ENCODE measurements at places on chromosomes 7 and 10. TPM values are rescaled to one million over a fixed set of nuclear protein-coding genes. Genes with fewer than 3 reads are reported as not detected.

DNA sequence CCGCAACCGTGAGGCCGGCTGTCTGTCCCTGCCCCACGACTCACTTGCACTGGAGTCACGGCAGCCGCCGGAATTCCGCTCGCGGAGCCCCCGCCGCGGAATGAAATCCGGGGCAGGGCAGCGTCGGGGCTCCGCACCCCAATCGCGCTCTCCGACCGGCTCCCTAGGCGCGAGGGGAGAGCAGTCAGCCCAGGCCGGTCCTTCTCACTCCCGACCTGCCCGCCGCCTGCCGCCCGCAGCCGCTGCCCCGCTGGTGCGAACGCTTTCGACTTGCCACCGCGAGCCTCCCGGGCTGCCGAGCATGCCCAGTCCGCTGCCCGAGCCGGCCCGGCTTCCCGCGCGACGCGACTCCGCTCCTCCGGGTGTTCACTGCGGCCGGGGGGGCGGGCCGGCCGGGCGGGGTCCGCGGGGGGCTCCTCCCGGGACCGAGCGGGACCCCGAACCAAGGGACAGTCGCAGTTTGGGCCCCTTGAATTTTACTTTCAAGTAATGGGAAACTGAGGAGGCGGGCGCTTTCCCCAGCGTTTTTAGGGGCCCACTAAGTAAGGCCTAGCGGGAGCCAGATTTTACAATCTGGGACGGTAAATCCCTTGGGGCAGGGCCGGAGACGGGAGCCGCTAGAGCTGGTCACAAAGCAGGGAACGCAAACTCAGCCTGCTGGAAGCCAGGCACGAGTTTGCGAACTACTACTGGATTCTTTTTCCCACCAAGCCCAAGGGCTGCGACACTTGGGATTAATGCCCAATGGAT is at the start of gene SGMS1:
SGMS1 (minus strand) TSS at position 294 of the 750 bp plus-strand sequence. CDS start 279,842 bp downstream, outside the sequence.
- no peak for DNase-seq
- no peaks in the 10 kb centered on the region for H3K27me3 ChIP-seq
- peaks cover 43% of the 10 kb centered on the region for H3K4me1 ChIP-seq
- no peaks in the 10 kb centered on the region for H3K36me3 ChIP-seq
- H3K27ac ChIP-seq = peak within 1 kb of the TSS; percentile 98
- peak within 1 kb of the TSS; percentile 89 for H3K4me3 ChIP-seq

DNA sequence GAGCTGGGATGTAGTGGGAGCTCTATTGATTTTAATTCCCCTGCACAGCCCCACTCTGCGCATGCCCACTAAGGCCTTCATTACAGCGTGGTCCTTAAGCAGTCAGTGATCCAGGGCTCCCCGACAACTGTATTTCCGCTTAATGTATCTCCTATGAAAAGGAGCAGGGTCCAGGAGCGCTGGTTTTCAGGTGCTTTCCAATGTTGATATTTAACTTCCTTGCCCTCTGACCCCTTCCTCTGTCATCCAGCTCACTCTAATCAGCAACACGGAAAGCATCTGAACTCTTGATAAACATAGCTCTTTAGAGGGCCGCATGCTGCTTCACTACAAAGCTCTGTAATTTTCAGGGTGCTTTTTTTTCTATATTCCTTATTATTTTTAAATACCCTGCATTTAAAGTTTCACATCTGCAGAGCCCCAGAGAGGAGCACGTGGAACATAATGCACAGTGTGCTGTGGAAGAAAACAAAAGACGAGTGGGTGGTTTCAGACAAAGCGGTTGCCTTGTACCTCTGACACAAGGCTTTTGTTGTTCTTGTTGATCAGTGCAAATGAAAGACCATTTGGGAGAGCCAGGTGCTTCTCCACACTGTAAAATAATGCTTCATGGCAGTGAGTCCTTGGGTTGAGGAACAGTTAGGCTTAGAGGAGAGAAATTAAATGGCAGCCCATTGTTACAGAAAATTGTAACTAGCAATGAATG is 465.9 kb upstream of the CELF2 start:
- no peaks in the 10 kb centered on the region for H3K27me3 ChIP-seq
- no peak for DNase-seq
- no peaks in the 10 kb centered on the region for H3K36me3 ChIP-seq
- H3K4me3 ChIP-seq = no peak overlapping the region
- no peak overlapping the region for H3K27ac ChIP-seq
- no peaks in the 10 kb centered on the region for H3K4me1 ChIP-seq

- no peak for DNase-seq
- H3K36me3 ChIP-seq = no peaks in the 10 kb centered on the region
- H3K27me3 ChIP-seq = no peaks in the 10 kb centered on the region
- peaks cover 8% of the 10 kb centered on the region for H3K4me1 ChIP-seq
- H3K27ac ChIP-seq = no peak overlapping the region
Measured at GRCh38 chr10:84521468-84521867, 193.1 kb downstream of the CCSER2 start.

- no peak overlapping the region for H3K27ac ChIP-seq
- H3K4me1 ChIP-seq = no peaks in the 10 kb centered on the region
- H3K4me3 ChIP-seq = no peak overlapping the region
- no peak for DNase-seq
- H3K36me3 ChIP-seq = no peaks in the 10 kb centered on the region
Measured at GRCh38 chr10:129417870-129418269, 49.2 kb upstream of the MGMT start.

DNA sequence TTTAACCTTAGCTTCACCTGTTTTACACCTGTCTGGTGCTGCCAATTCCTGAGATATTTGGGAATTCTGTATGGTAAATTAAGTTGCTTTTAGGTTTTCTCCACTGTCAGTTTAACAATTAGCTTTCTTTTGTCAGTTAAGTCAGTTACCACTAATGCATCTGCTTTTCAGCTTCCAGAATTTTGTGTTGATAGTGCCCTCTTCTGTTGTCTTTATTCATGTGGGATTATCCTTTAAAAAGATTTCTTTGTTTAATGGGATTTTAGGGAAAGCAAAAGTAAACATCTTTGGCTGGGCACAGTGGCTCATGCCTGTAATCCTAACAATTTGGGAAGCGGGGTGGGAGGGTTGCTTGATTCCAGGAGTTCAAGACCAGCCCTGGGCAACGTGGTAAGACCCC is 8.1 kb downstream of the TFAM start:
- H3K4me3 ChIP-seq = no peak overlapping the region
- peaks cover 4% of the 10 kb centered on the region for H3K36me3 ChIP-seq
- no peak for DNase-seq
- no peaks in the 10 kb centered on the region for H3K27me3 ChIP-seq
- H3K4me1 ChIP-seq = no peaks in the 10 kb centered on the region
- H3K27ac ChIP-seq = no peak overlapping the region

DNA sequence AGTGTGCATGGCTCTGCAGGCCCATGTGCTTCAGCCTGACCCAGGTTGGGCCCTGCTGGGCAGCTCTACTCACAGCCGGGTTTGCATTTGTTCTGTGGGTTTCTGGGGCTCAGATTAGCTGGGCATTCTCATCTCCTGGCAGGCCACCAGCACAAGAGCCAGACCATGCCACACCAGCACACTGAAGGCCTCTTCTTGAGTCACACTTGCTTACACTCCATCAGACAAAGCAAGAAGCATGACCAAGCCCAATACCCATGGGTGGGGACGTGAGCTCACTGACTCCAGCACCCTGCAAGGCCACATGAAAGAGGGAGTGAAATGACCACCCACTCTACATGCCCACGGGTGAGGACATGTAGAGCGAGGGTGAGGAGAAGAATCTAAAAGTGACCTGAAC is 257.8 kb upstream of the PPP2R2D start:
- H3K27ac ChIP-seq = no peak overlapping the region
- no peak overlapping the region for H3K4me3 ChIP-seq
- no peak for DNase-seq
- H3K27me3 ChIP-seq = no peaks in the 10 kb centered on the region

DNA sequence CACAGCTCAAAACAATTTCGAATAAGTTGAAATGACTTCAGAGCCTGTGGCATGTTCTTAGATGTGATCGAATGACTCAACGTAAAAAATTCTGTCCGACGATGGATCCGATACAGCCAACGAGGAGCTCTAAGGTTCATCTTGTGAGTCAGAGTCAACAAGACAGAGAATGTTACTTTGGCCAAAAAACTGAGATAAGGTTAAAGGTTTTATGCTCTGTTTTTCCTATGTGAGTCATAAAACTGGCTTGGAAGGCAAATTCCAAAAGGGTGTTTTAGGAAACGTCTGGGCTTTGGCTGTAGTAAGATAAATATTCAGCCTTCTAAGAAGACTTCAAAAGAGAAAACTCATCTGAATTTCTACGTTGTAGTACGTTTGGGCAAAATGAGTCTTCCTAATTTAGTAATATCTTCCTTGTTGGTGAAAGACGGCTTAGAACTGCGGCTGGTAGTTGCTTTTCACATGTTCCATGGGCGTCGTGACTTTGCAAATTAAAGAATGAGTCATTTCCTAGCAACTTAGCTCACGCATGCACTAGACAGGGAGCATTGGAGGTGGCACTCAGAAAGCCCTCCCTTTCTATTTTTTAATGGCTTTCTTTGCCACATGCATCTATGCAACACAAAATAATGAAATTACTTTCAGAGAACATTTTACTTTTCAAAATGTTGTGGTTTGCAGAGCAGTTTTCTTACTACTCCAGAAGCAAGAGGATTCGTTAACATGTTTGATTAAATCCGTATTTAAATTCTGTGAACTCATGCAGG is 28.2 kb downstream of the PFKP start:
- peak overlapping the region; percentile 85 for H3K27ac ChIP-seq
- peaks cover 11% of the 10 kb centered on the region for H3K36me3 ChIP-seq
- H3K27me3 ChIP-seq = no peaks in the 10 kb centered on the region
- DNase-seq = peak; percentile 94
- peaks cover 63% of the 10 kb centered on the region for H3K4me1 ChIP-seq

GRCh38 chr10:95814011-95814727 is 58.2 kb downstream of the ENTPD1 start:
- H3K36me3 ChIP-seq = no peaks in the 10 kb centered on the region
- no peak overlapping the region for H3K27ac ChIP-seq
- H3K4me1 ChIP-seq = peaks cover 3% of the 10 kb centered on the region
- DNase-seq = no peak

DNA sequence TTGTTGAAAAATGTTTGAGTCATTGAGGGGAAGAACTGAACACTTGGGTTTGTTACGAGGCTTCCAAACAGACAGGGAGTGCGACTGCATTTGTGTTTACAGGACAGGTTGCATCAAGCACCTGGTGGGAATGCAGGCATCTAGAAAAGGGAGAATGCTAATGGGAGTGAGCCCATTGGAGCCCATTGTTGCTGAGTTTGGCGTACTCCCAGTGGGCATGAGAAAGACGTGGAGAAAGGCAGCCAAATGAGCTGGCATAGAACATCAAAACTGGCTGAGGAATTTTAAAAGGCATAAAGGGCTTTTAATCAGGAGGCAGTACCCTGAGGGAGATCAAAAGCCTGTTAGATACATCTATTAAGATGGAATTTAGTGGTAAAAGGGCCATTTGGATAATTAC is 171.6 kb upstream of the NPSR1 start:
- H3K27me3 ChIP-seq = no peaks in the 10 kb centered on the region
- no peak for DNase-seq
- H3K27ac ChIP-seq = no peak overlapping the region
- H3K4me3 ChIP-seq = no peak overlapping the region

The AKR1C3 gene
- 11.7 TPM for polyA plus RNA-seq

All from keratinocyte (primary cell).